ENCODE measurements at places on chromosomes 5 and 9.

- DNase-seq, result no peak
These were observed 271.3 kb downstream of the ARHGAP26 start for GRCh38 chr5:143041461-143041860.

- no peak for DNase-seq
These were observed 221.4 kb downstream of the EFNA5 start for GRCh38 chr5:107449369-107449768.

- DNase-seq, result peak; percentile 34
These were observed 134.9 kb upstream of the FBXL17 start for GRCh38 chr5:108516785-108517184.

- DNase-seq, result no peak
These were observed 313.8 kb downstream of the FAM170A start for GRCh38 chr5:119943148-119943547.

DNA sequence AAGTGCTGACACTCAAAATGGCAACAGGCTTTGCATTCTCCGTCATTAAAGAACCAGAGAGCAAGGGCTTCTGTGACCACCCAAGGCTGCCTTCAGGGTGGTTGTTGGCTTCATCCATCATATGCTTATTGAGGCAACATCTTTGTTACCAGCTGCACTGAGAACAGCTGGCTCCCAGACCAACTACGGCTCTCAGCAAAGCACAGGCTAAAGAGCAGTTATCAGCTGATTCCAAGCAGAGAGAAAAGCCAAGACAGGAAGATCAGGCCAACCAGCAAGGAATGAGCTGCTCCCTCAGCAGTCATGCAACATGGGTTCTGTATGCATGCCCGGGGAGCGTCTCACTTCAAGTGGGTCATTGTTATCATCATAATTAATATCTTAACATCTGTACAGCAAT, 358.9 kb downstream of the ACTL7B start:
- DNase-seq, result no peak

- no peak for DNase-seq
These were observed 223.2 kb downstream of the PBX3 start for GRCh38 chr9:125970340-125970739.

DNA sequence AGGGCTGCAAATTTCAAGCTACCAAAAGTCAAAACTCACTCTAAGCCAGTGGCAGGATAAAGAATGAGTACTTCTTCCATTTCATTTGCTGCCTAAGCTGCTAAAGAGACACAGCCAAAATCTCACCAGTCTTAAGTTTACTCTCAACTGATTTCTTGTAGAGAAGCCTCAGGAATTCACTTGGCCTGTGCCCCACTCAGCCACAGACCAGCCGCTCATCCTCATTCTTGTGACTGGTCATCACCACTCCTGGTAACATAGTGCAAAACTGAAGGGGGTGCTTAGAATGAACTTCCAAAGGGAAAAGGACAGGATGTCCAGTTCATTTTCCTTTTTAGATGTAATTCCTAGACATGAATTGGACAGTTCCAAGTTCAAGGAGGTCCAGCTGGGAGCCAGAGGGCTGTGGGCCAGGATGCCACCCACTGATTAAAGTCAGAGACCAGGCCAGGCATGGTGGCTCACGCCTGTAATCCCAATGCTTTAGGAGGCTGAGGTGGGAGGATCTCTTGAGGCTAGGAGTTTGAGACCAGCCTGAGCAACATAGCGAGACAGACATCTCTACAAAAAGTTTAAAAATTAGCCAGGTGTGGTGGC, 72.7 kb upstream of the RANBP3L start:
- no peak for DNase-seq

- DNase-seq, result no peak
These were observed 46.7 kb upstream of the UBQLN1 start for GRCh38 chr9:83754383-83754977.

DNA sequence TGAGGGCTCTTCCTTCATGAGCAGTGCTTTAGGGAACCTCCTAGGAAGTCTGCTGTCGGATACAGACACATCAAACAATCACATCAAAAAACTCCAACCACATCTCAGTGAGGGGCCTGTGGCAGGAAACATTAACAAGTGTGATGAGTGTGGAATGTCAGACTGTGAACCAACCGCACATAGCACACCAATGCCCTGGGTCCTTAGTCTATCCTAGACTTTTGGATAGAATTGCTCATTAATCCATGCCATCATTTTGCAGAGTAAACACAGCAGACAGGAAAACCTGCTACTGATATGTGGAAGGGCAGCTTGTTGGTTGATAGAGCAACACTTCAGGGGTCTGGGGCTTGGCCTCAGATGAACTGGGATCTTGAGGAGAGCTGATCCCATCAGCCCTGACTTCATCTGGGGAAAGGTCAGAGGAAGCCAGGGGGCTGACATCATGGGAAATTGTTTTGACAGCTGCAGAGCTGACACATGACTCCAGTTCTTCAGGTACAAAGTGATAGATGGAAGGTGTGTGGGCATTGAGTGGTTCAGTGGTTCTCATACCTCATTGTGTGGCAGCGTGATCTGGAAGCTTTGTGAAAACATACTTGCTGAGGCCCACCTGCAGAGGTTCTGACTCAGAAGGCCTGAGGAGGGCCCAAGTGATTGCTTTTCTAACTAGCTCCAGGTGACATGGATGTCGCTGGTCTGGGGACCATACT, 193.3 kb downstream of the DIRAS2 start:
- DNase-seq, result no peak

- DNase-seq, result no peak
These were observed 10.8 kb downstream of the OR13J1 start for GRCh38 chr9:35859310-35859989.

GRCh38 chr9:23496489-23497136, 329.4 kb downstream of the ELAVL2 start:
- DNase-seq, result no peak

- no peak for DNase-seq
These were observed 668 bp downstream of the RANBP3L start for GRCh38 chr5:36300927-36301540.

GRCh38 chr9:88488166-88488565, 46.8 kb upstream of the NXNL2 start:
- no peak for DNase-seq

DNA sequence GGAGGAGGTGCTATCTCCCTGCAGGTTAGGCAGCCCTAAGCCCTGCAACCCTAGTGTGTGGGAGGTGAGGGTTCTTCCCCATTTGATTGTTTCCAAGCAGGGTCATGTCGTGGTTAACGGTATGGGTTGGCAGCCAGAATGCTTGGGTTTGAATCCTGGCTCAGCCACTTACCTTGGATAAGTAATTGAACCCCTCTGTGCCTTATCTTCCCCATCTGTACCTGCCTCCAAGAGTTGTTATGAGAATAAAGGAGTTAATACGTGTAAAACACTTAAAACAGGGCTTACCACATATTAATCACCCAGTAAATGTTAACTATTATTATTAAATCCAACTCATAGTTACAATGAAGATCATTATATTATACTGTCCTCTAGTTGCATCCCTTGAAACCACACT, 52.2 kb upstream of the SPATA31E1 start:
- no peak for DNase-seq

DNA sequence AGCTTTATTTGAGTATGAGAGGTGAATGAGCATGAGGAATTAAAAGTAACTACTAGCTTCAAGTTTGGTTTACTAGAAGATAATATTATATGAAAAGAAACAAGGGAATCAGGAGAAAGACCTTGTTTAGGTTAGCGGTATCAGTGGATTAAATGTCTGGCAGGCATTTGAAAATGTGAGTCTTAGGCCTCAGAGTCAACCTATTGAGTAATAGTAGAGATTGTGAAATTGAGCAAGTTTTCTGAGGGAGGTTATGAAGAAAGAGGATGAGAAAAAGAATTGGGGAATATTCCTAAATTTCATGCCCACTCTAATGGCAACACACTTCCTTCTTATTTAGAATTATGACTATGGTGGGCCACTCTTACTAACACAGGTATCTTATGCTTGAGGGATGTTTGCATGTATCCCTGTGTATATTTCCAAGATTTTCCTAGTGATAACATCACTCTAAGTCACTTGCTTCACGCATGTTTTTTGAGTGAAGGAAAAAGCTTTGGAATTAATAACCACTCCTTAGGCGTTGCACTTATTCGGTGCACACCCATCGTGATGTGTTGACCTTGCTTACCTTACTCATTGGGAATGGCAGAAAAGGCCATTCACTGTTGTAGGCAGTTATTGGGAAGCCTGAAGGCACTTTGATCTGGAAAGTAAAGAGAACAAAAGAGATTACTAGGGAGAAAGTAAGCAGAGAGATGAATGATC, 8.2 kb upstream of the ELL2 start:
- DNase-seq, result no peak

- DNase-seq, result no peak
These were observed 25.1 kb upstream of the MELK start for GRCh38 chr9:36547598-36547997.

GRCh38 chr9:127574072-127574993, 37.7 kb upstream of the STXBP1 start:
- no peak for DNase-seq

GRCh38 chr9:136709454-136710109, 2.8 kb upstream of the DIPK1B start:
- DNase-seq, result no peak

DNA sequence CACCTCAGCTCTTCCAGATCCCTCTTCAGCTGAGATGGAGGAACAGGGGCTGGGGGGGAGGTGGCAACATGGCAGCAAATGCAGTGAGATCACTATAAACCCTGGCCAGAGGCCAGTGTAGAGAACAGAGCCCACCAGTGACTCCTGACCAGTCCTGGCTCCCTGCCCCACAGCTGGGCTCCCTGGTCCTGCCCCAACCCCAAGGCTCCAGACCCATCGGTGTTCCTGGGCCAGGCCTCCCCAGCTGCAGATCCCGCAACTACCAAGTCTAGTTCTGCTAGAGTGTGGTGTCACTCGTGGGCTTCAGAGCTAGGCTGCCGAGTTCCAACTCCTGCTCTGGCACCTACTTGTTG, 16.8 kb downstream of the AKNA start:
- DNase-seq, result no peak

GRCh38 chr9:93155716-93156474, 21.8 kb upstream of the NINJ1 start:
- no peak for DNase-seq

- DNase-seq, result no peak
These were observed 16.8 kb downstream of the ALDOB start for GRCh38 chr9:101418518-101419430.

- DNase-seq, result no peak
These were observed 266.8 kb downstream of the MTRR start for GRCh38 chr5:8135742-8136141.

DNA sequence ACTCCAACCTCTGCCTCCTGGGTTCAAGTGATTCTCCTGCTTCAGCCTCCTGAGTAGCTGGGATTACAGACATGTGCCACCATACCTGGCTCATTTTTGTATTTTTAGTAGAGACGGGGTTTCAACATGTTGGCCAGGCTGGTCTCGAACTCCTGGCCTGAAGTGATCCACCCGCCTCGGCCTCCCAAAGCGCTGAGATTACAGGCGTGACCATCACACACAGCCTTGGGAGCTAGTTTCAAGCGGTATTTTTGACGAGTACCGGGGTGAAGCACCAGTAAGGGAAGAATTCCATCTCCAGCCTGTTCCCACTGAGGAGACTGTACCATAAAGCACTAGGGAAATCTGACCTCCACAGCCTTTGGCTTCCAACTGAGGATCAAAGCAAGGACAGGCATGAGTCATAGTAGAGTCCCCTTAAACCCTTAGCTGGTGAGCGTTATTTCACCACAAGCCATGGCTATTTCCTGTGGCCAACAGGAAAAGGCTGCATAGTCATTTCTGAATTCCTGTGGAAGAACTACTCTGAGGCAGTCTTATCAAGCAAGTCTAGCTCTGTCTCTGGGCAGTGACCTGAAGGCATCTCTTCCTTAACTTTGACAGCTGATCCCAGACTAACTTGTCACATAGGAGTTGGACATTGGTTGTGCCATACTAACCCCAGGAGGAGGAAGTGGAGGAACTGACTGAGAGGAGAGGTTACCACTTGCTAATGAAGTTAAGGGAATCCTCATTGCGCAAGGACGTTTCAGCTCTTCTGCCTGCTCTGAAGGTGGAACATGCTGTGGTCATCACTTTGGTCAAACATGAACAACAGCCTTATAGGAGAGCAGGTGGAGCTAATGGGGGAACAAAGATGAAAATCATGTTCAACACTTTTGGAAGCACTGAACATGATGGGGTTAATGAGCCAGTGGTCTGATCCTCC, 85.8 kb upstream of the DMRT1 start:
- no peak for DNase-seq

GRCh38 chr9:83432104-83432627, 106.0 kb downstream of the FRMD3 start:
- DNase-seq, result no peak

DNA sequence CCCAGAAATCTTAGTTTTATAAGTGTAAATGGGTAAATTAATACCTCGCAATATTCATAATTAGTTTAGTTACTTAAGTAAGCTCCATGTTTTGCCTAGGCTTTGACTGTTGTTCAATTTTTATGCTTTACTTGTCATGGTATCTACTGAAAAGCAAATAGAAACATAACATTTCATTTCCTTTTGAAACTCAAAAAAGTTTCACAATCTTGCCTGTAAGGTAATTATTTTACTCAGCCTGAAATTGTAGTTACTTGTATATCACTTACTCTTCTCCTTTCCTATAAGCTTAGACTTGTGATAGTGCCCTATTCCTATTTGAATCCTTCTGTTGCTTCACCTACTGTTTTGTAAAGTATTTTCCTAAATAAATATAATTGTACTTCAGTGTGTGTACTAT, 914.4 kb upstream of the COX7C start:
- no peak for DNase-seq

DNA sequence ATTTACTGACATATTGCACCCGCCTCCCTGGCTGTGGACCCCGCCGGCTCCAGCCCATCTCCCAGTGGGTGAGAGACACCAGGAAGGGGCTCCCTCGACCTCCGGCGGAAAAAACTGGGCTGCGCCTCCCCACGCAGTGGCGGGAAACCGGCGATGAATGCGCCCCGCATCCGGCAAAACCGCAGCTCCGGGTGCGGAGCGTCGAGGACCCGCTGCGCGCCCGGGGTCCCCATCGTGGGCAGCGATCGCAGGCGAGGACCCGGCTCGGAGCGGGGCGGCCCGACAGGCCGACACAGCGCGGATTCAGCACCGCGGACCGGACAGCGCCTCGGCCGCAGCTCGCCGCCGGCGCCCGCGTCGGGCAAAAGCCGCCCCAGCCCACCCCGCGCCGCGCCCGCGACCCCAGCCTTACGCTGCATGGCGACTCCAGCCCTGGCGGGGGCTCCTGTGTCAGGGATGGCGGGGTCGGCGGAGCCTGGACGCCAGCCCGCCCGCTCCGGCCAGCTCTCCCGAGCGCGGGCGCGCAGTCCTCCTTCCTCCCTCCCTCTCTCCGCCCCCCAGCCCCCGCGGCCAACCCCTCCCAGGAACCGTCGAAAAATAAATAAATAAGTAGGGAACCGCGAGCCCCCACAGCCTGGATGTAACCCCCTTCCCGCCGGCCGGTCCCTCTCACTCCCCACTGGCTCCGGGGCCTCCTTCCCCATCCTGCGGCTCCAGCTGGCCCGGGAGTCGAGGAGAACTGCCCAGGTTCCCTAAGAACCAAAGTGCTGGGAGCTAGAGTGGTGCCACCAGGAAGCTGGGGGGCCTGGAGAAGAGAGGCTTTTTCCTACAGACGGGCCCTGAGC, 3.1 kb downstream of the LHX3 start:
- no peak for DNase-seq

GRCh38 chr5:926417-927171, 33.9 kb downstream of the TRIP13 start:
- DNase-seq, result no peak
